ENCODE measurements at places on chromosomes 3 and 15.
A peak's percentile ranks its signal among the peaks of the same experiment; 100 is the strongest.

GRCh38 chr3:59040902-59041301 is 8.9 kb downstream of the CFAP20DC start:
- no peak for DNase-seq

GRCh38 chr3:13705051-13705450 is 156.1 kb downstream of the FBLN2 start:
- DNase-seq, result no peak

DNA sequence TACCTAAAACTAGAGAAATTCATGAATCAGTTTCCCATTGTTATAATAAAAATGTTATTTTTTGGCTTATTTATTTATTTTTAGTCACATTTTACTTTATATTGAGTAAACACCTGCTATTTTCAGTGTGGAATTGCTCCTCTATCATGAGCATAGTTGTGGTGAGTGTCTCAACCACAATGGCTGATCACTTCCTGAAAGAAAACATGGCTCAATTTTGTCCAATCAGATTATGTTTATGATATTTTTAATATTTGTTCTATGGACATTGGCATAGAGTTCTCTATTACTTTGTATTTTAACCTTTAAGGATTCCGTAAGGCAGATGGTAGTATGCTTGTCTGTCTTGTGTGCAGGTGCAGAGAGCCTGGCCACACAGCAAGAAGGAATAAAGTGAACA is 16.2 kb upstream of the GRM7 start:
- DNase-seq, result no peak

DNA sequence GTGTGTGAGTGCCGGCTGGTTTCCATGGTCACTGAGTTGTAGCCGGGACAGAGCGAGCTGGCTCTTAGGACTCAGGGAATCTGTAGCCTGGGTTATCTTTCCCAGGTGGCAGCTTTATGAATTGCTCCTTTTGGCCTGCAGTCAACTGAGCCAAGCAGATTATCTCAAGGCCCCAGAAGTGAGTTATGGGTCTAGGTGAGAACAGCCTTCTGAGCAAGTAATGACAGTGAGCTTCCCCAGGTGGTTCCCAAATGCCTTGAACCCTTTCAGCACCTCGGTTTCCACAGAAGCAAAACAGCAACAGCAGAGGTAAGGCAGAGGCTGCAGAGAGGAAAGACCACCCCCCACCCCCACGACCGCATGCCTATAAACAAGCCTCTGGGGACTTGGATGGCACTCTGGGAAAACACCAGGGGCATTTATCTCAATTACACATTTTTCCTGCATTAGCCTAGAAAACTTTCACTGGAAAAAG is 56.7 kb upstream of the DGKG start:
- DNase-seq, result no peak

- no peak for DNase-seq
These were observed 228.1 kb upstream of the AZI2 start for GRCh38 chr3:28576614-28577200.

- DNase-seq, result no peak
These were observed 18.7 kb downstream of the RASGRF1 start for GRCh38 chr15:79071901-79072300.

- DNase-seq, result no peak
These were observed 50.3 kb downstream of the ZMAT3 start for GRCh38 chr3:179021119-179021903.

DNA sequence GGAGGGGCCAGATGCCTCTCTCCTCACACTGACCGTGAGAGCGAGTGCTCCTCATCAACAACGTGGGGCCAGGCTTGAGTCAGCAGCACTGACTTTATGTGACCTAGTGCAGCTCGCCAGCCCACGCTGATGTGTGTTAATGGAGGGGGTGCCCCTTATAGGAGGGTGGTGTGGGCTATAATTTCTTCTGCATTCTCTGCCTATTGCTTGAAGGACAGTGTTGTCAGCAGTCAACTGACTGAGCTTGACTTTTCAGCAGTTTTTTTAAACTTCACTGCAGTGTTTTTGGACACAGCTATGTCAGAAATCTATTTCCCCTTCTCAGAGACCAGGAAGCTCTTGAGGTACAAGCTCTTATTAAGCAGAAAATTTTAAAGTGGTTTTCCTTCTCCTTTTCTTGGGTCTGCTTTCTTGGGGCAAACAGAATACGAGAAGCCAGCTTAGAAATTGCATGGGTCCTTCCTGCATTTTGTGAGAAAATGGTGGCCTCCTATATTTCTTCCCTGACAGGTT is 304.8 kb upstream of the CTDSPL start:
- DNase-seq, result no peak

DNA sequence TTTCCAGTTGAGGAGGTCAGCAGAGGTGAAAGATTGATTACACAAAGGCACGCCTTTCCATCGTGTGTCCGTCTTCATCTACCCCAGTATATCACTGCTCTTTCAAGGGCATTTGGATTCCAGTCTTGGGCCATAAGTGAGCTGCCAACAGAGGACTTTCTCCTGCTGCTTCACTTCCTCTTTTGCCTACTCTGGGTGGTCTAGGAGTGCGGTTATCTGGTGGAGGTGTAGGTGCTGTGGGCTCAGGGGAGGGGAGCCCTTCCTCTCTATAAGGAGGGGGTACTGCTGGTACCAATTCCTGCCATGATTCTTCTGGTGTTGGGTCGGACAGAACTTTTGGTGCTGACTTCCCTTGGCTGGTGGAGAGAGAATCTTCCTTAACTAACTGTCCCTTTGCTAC is 83.1 kb upstream of the VEPH1 start:
- no peak for DNase-seq

GRCh38 chr3:106190296-106190695 is 321.5 kb upstream of the CBLB start:
- DNase-seq, result no peak

GRCh38 chr3:13709706-13710105 is 160.8 kb downstream of the FBLN2 start:
- DNase-seq, result no peak

DNA sequence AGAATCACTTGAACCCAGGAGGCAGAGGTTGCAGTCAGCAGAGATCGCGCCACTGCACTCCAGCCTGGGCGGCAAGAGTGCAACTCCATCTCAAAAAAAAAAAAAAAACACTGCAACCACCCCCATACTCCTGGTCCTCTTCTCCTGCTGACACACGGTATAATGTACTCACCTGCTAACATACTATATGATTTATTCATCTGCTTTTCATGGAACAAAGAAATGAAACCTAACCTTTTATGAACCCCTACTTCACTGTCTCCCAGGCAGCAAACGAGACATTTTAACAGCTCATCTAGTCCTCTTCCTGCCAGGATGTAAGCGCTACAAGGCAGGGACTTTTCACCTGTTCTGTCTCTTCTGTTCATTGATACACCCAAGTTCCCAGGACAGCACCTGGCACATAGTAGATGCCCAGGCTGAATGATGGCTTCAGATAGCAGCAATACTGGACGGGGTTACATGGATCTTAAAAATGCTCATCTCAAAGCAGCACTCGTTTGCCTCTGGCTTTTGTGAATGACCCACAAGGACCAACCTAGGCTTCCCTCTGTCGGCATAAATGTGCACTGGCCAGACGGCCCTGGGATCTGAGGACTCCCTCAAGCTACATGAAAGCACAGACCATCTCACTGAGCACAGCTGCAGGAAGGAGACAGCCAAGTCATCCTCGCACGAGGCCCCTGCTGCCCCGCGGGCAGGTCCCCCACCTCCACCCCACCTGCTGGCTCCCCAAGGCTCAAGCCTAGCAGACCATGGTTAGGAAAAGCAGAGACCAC is 20.3 kb downstream of the XXYLT1 start:
- no peak for DNase-seq

DNA sequence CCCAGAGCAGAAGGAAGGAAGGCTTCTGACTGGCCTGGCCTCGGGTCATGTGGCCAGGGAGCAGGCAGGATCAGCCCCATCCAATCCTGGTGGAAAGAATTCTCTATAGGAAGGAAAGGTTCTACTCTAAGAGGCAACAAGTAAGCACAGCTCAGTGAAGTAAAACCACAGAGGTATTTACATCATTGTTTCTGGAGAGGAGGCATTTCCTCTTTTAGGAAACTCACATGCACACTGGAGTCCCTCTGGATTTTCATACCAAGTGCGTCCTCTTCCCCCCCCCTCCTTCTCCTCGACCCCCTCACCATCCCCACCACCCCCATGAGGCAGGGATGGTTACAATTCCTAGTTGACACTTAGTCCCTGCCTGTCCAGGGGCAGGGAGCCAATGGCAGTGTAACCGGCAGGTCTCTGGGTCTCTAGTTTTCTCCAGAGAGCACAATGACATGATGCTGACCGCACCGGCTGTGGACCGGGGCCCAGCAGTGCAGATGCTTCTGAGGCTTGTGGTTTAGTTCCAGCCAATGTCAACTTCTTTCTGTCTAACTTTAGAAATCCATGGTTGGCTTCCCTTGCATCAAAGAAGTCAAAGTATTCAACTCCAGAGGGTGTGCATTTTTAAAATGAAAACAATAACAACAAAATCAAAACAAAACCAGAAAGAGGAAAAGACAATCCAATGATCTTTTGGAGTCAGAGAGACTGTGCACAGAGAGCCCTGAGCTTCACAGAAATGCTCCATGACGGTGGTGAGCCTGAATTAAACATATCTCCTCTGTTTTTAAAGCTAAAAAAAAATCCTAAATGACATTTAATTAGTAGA is 230.3 kb upstream of the TLE3 start:
- DNase-seq, result no peak

- no peak for DNase-seq
These were observed 369.8 kb downstream of the TBC1D5 start for GRCh38 chr3:17372362-17373210.

DNA sequence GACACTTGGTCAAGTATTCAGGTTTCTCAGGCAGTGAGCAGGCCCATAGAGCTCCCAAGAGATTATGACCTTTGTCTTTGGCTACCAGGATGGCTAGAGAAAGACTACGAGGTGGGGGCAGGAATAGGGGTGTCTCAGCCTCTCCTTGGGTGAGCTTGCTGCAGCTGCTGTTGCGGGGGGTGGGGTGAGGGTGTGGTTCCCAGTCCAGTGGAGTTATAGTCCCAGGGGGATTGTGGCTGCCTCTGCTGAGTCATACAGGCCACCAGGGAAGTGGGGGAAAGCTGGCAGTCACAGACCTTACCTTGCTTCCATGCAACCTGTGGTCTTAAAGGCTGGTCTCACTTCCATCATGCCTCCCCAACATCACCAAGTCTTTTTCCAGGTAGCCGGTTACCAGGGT is 31.7 kb downstream of the ATP2C1 start:
- DNase-seq, result no peak

DNA sequence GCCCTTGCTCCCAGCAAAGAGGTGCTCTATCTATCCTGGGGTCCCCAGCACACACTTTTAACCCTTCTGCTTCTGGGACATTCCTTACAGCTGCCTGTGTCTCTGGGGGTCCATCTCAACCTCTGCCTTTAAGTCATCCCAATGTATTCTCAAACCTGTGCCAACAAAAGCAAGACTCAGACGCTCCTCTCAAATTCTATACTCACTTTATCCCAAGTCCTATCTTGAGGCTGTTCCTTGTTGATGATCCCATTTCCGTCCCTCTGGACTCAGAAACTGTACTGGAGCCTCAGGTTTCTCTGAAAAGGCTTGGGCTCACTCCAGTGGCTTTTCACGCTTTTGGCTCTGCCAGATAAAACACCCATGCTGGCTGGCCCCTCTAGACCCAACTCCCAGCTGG is 69.7 kb downstream of the XXYLT1 start:
- DNase-seq, result no peak

- DNase-seq, result no peak
These were observed 667.1 kb downstream of the NAALADL2 start for GRCh38 chr3:175526191-175526590.

- no peak for DNase-seq
These were observed 61.7 kb downstream of the PCSK6 start for GRCh38 chr15:101427606-101428487.

DNA sequence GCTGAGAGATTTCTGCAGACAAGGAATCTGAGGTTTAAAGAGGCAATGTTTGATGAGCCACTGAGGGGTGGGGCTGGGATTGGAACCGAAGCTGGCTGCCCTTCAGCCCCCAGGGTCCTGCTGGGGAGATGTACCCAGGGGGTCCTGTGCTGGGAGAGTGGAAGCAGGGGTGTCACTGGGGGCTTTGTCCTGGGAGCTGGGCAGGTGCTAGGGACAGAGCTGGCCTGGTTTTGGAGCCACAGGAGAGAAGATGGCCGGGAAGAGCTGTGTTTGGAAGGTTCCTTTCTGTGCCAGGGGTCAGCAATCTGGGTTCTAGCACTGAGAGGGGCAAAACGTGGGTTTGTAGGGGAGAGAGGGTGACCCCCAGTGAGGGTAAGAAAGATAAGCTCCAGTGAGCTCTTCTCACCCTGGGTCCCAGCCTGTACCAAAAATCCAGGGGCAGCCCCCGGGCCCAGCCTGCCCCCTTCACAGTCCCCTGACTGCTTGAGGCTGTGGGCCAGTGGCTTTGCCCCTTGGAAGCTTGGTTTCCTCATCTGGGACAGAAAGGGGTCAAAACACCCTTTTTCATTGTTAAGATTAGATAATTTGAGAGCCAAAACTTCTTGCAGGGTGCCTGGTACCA is 69.6 kb downstream of the SMAD3 start:
- no peak for DNase-seq

GRCh38 chr15:60121845-60122244 is 117.7 kb downstream of the FOXB1 start:
- DNase-seq, result peak; percentile 91

DNA sequence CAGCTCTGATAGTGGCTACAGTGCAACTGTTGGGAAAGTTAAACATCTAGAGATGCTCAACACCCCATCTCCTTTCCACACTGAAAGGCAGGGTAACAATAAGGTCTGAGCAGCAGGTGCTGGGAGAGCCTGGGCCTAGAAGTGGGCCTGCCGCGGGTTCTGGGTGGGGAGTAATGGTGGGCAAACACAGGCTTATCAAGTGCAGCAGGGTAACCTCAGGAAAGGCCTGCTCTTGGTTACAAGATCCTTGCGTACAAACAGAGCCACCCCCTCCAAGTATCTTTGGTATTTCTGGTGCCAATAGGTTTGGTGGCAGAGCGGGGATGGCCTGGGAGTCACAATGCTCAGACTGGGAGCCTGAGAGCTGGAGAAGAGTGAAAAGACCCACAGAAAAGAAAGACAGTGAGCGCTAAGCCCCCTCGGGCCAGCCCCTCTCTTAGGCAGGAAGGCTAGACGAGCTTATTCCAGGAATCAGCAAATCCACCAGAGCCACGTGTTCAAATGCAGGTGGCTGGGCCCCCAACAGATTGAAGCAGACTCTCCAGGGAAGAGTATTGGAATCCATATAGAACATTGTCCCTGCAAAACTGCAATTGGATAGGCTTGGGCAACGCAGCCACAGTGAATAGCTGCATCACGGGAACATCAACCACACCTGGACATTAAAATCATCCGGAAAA is 2.7 kb downstream of the IQSEC1 start:
- no peak for DNase-seq

- no peak for DNase-seq
These were observed 782.6 kb downstream of the DIPK2A start for GRCh38 chr3:144754076-144754783.

DNA sequence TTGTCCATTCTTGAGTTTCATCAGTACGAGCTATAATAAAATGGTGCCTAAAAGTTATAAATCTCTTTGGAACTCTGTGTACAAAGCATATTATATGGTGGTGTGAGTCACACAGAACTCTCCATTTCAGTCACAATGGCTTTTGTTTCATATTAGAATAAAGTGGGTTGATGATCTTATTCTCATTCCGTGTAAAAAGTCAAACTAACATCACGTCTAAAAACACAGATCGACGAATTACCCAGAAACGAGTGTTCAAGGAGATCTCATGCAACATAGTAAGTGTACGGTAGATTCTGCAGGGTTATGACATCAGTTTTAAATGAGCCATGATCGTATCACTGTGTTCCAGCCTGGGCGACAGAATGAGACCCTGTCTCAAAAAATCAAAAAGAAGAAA is 122.4 kb downstream of the FOXP1 start:
- peak; percentile 70 for DNase-seq

- DNase-seq, result no peak
These were observed 289.6 kb upstream of the C2CD4B start for GRCh38 chr15:62454567-62455172.

Data from activated CD4-positive, alpha-beta T cell treated with anti-CD3 and anti-CD28 coated beads, Interleukin-2, Interleukin-4, amounts not matched to agents 100 ng/mL and 50 ng/mL, durations not matched to agents 16 hours and 8 hours (primary cell).